ENCODE measurements at places on chromosomes 1 and 21.

DNA sequence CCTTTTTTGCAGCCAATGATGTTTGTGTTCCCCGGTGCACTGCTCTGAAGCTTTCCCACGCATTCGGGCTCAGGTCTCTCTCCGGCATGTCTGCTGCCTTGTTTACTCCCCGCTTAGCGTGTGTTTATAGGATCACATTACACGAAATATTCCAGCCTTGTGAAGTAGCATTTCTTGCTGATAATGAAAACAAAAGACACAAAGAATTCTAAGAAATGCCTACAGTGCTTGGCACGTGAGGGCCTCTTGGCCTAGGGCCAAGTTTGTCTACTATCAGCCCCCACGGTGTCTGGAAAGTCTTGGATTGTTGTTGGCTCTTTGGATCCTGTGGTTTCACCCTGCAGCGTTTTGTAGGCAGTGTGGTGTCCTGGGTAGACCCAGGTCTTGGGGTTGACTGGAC lies 11.2 kb upstream of the GSTM4 start:
- DNase-seq = no peak

DNA sequence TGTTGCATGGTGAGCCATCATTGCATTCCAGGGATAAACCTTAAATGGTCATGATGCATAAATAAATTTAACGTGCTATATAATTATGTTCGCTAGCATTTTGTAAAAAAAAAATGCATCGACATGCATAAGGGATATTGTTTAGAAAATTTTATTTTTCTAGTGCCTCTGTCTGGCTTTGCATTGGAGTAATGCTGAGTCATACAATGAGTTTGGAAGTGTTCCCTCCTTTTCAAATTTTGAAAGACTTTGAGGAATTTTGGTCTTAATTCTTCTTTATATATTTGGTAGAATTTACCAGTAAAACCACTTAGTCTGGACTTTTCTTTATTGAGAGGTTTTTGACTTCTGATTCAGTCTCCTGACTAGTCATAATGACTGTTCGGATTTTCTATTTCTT lies 4.9 kb downstream of the MNDA start:
- no peak for DNase-seq

DNA sequence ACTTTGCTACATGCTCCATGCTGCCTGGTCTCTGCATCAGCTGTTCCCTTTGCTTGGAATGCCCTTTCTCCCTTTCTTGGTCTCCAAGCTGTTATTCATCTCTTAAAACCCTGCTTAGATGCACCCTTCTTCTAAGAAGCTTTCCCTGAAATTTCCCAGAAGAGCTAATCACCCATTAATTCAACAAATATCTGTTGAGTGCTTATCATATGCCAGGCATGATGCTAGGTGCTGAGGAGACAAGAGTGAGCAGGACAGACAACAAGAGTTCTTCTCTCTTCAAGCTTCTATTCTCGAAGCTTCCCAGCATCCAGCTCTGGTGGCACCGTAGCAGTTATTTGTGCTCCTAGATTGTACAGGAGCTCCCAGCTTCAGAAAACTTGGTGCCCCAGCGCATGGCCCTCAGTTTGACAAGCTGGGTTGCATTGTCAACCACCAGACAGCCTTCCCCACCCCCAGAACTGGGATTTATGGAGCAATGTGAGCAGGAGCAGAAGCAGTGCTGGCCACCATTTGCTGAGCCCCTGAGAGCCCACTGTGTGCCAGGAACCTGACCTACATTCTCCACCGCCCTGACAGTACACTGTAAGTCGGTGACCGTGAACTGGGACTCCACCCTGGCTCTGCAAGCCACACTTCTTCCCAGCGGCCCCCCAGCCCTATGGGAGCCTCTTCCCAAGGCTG lies 68.0 kb upstream of the ACOT11 start:
- DNase-seq = no peak

- no peak for DNase-seq
Measured at GRCh38 chr1:212607206-212607912, 1.2 kb upstream of the ATF3 start.

DNA sequence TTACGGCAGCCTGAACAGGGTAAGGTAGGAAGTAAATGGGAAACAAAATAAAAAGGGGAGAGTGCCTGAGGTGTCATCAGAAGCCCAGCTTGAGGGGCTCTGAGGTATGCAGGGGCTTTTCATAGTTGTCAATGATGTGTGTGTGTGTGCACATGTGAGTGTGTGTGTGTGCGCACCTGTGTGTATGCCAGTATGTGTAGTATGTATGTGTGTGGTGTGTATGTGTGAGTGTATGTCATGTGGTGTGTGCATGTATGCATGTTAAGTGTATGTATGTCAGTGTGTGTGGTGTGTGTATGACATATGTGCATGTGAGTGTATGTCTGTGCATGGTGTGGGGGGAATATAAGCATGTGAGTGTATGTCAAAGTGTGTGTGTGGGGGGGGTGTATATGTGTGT lies 184.1 kb downstream of the DSCAM start:
- DNase-seq = no peak

GRCh38 chr21:42508371-42508770 lies 5.3 kb upstream of the SLC37A1 start:
- no peak for DNase-seq

- DNase-seq = no peak
Measured at GRCh38 chr1:40155135-40155534, 6.1 kb upstream of the RLF start.

DNA sequence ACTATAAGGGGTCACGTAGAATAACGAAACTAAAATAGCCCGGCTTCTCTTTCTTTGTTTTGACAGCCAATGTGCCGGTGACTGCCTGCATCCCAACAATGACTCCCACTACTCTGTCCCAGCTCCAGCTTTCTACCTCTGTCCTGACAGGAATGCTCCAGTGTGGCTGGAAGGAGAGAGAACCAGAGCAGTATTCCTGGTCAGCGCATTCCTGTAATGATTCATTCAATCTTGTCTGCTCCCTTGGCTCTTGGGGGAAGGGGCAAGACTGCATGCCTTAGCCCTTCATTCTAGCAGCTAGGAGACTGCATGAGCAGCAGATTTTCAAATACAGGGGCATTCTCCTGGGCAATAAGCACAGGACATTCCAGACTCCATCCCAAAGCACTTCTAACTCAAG lies 132.1 kb upstream of the PRMT6 start:
- DNase-seq = no peak
